CD4-positive, alpha-beta T cell treated with Interleukin-12 subunit alpha and Interleukin-12 subunit beta, for 1 hour (primary cell): ENCODE measurements at places on chromosomes 2 and 18.

- DNase-seq = no peak
Measured at GRCh38 chr18:21915546-21915945, 175.0 kb downstream of the MIB1 start.

- no peak for DNase-seq
Measured at GRCh38 chr2:237714690-237715458, 83.7 kb upstream of the RBM44 start.

DNA sequence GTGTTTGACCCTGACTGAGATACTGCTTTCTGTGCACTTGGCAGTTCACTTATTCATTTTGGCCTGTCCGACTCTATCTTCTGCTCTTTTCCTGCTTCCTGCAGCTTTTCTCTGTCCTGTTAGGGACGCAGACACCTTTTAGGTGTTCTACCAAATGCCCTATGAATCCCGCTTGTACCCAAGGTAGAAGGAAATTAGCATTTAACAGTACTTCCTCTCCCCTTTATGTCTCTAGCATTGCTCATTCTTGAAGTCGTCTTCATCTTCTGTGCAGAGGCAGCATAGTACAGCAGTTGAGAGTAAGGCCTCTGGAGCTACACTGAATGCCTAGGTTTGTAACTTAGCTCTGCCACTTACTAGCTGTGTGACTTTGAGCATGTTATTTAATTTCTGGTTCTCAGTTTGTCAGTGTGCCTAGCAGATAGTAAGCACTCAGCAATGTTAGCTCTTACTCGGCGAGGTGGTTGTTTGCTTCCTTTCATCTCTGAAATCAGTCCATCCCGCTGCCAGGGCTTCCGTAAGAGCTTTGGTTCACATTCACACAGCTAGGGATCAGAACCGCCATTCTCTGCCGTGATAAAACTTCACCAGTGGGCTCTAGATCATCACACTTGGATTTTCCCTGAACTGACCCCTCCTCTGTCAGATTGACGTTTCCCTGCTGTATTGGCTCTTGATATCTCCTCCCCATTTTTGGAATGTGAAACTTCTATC, 1.4 kb downstream of the CCT7 start:
- DNase-seq = no peak

DNA sequence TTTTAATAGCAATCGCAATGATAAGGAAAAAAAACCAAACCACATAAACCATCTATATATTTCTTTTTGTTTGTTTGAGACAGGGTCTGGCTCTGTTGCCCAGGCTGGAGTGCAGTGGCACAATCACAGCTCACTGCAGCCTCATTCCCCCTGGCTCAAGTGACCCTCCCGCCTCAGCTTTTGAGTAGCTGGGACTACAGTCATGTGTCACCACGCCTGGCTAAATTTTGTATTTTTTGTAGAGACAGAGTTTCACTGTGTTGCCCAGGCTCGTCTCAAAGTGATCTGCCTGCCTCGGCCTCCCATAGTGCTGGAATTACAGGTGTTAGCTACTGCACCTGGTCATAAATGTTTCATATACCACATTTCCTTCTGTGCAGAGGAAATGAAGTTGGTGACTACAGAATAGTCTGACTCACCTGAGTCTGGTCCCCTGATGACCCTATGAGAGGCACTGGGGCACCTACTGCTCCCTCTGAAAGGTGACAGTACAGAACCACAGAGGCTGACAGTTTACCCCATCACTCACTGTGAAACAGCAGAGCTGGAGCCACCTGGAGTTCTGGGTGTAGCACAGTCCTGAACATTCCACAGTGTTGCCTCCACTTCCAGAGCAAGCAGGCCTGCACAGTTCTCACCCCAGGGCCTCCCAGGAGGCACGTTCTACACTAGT, 183.7 kb upstream of the PXDN start:
- DNase-seq = no peak

DNA sequence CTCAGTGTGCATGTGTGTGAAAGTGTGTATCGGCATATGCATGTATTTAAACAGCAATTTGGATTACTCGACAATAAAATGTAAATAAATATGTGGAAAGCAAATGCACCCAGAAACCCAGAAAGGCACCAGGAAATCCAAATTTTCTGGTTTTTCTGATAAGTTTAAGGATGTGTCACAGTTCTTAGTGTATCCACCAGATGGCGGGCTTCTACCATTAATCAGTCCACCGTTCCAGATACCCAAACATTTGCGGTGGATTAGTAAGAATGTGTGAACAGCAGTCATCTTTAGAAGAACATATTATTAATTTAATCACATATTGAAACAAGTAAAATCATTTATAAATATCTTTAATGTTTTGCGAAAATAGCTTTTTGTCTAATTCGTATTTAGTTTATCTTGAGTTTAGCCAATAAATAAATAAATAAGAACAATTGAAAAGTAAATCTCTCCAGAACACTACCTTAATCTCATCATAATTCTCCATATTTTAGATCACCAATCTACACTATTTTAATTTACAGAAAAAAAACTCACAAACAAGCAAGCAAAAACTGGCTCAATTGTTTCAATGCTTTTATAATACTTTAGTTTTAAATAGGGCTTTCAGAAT, 298.9 kb downstream of the DSEL start:
- peak; percentile 67 for DNase-seq

DNA sequence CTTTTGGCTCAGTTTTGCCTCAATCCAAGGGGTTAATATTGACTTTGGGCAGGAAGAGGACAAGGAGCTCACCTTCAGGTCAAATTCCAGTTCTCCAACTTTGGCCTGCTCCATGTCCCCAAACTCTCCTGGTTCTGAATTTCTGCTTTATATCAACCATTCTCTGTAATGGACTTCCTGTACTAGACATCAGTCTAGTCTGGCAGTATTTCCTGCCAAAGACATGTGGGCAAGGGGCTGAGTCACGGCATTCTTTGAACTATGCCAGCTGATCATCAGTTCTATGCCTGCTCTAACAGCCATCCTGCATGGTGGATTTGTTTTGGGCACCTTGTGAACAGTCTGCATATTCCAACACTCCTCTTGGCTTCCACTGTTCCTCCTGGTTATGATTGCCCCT, 199.4 kb downstream of the ZEB2 start:
- peak; percentile 67 for DNase-seq

GRCh38 chr18:33580546-33580945, 2.5 kb downstream of the ASXL3 start:
- DNase-seq = no peak

DNA sequence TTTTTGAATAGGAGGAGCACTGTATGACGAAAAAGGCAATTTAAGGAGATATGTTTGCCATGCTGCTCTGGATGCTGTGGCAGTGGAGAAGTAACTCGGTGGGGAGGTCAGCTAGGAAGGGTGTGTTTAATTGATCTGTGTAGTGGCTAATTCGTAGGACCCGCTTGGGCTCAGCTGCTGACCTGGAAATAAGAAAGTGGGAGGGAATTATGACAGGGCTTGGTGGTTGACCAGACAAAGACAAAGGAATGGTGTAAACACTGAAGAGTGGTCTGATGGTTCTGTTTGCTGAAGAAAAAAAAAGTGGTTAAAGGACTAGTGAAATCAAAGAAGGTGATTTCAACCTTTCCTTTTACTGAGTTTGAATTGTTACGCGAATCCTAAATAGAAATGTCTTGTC, 146.0 kb downstream of the MAP4K4 start:
- no peak for DNase-seq

GRCh38 chr2:151156431-151156830, 105.2 kb downstream of the RBM43 start:
- DNase-seq = no peak

DNA sequence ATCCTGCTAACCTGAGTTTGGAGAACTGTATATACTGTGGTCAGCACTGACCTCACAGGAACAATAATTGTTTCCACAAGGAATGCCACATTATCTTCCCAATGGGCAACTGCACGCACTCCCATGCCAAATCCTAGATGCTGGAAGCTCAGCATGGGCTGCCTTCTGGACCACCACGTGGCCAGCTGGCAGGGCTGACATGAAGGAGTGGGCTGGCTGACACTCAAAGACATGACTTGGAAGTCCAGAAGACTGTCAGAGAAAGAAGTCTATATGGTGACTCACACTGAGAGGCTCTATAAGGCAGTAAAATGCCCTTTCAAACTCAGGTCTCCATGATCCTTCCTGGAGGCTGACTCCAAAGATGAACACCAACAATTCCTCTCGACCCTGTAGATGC, 98.4 kb upstream of the RNF152 start:
- no peak for DNase-seq

- DNase-seq = no peak
Measured at GRCh38 chr18:42030586-42031182, 75.7 kb downstream of the PIK3C3 start.

DNA sequence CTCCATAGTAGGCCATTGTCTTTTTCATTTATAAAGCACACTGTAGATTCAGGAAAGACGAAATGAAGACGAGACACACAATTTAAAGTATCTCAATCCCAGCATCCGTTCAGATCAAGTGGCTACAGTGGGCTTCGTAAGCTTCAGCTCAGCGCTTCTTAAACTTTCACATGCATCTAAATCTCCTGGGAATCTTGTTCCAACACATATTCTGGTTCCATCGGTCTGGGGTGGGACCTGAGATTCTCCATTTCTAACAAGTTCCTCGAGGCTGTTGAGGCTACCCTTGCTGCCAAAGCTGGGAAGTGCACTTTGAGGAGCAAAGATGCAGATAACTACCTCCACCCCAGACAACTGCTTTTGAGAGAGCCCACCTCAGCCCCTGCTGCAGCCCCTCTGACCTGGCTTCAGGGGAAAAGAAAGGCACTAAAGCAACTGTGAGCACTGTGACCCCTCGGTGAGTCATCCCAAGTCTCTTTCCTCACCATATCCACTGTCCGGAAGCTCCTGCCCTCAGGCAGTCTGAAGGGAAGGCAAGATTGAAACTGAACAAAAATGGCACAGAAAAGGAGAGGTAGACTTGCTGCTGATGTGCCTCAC, 201.1 kb upstream of the FBXO11 start:
- DNase-seq = no peak

DNA sequence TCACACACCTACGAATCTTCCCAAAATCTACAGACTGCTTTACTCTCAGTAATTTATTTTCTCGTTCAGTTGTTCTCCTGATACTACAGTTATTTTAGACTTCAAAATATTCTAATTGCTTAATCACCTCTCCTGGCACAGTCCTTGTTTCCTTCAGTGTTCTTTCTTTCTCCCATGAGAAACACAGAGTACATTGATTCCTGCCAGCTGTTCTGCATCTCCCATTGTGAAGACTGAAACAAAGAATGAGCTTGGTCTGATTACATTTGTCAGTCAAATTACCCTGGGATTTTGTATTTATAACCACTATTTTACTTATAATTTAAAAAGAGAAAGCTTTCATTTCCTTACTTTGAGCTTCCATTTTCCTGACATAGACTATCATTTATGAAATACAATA, 63.9 kb upstream of the TANK start:
- DNase-seq = no peak

DNA sequence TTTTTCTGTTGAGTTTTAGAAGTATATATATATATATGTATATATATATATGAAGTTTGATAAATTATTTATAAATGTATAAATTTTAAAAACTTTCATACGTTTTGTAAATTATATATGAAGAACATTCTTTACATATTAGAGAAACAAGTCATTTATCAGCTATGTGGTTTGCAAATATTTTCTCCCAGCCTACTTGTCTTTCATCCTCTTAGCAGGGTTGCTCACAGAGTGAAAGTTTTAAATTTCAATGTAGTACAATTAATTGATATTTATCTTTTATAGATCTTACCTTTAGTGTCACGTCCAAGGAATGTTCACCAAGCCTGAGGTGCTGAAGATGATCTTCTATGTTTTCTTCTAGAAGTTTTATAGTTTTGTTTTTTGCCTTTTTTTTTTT, 78.3 kb upstream of the HS6ST1 start:
- no peak for DNase-seq

DNA sequence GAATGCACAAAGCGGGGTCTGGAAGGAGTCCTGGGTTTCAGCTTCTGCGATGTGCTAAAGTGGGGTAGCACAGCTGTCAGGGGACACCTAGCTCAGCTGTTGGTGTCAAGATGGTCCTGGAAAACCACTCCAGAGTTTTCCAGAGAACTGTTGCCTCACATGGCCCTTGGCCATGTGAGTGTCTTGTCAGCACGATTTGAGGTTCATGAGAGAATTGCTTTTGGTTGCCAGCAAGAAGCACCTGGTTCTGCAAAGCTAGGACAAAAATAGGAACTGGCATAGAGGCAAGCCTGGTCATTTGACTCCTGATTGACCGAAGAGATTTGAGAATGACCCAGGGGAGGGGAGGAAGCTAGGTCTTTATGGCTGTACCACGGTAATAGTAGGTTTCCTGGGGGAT, 50.4 kb upstream of the CTLA4 start:
- DNase-seq = no peak

DNA sequence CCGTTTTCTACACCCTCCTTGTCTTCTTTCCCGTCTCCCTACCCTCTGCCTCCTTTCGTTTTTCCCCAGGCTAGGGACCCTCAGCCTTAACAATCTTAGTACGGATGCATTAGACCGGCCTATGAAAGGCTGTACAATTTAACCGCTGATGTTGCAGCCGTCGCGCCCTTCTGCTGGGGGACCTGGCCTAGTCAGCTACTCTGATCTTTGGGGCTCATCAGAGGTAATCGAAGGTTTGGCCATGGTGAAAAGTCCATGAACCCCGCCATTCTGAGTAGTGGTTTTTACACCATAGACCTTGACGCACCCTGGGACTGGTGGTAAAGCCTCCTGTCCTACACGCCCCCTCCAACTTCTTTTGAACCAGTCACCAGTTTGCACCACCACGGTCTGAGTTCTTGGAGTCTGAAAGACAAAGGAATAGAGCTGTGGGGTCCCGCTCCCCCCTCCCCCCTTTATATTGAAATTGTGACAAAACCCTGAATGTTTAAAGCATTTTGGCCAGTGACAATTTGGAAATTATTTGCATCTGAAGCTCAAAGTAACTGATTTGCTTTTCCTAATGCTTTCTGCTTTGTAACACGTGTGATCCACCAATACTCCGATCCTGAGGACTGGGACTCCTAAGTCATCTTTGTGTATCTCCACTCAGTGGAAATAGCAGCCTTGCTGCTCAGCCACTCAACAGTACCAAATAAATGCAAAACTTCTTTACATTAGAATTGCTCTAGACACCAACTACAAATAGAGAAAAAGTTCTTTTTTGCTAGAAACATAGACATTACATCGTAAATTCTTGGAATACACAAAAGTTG, 642 bp upstream of the SRSF7 start:
- DNase-seq = no peak

DNA sequence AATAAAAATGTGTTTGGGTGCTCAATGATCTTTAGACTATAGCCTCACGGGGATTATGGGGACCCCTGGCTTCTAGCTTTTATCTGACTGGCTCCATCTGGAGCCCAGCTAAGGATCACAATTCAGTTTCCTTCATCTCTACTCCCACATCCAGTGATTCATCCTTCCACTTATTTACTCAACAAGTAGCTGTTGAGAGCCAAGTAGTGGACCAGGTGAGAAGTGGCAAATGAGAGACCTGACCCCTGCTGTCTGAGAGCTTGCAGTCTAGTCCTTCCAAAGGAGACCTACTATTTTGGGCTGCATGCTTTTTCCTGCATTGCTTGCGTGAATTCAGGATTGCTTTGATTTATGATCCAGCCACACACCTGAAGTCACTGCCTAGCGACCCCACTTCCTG, 10.7 kb upstream of the DSG3 start:
- DNase-seq = no peak

- no peak for DNase-seq
Measured at GRCh38 chr2:200356857-200357384, 50.4 kb downstream of the SPATS2L start.

- DNase-seq = no peak
Measured at GRCh38 chr2:222269132-222269531, 29.7 kb downstream of the PAX3 start.
